ENCODE measurements at places on chromosomes 1 and 21.

DNA sequence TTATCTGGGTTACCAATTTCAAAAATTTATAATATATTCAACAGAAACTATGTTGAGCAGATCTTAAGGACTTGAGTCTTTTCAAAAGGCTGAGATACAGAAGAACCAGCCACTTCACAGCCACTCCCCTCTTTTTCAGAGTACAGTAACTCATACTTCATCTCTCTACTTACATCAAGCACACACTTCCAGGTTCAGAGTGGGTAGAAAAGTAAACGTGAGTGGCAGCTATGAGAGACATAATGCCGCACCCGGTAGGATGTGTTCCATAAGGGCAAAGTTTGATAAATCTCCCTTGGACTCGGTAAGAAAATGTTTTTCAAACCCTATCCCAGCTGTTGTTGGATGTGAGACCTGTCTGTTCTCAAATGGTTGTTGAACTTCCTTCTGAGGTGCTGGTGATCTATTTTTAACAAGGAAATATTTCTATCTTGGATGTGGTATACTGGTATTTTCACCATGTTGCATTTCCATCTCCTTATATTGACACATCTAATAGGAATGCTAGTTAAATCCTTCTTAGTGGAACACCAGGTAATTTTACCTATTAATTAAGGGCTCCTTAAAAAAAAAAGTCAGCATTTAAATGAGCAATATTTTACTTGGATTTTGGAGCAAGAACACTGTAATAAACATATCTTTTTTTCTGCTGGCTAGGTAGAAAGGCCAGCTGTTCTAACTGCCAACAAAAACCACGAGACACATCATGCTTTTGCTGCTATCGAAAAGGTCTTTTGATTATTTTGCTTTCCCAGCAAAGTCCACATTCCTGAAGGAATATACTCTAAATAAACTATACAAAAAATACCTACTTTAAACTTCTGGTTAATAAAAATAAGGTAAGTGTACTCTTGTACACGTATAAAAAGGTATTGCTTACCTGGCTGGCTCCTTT, 28.2 kb downstream of the CNN3 start:
- no peak for DNase-seq

DNA sequence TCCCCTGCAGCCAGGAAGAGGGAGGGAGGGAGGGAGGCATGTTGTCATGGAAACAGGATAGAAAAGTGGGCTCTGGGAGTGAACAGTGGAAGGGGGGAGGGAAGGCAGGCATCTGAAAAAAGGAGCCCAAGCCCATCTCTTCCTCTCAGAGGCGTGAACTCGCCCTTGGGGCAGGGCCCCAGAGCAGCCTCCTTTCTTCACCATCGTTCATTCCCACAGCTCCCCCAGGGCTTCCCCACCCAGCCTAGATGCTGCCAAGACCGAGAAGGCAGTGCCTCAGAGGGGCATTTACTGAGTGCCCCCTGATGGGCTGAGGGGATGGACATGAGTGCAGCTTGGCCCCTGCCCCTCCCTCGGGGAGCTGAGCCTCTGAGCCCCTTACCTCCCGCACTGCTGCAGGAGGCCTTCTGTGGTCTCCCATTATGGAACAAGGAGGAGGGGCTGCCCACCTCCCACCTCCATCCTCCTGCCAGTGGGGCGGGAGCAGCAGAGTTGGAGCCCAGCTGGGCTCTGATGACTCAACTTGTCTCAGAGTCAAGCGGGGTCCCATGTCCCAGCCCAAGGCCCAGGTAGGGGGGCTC, 39.1 kb upstream of the KIF21B start:
- DNase-seq: no peak

DNA sequence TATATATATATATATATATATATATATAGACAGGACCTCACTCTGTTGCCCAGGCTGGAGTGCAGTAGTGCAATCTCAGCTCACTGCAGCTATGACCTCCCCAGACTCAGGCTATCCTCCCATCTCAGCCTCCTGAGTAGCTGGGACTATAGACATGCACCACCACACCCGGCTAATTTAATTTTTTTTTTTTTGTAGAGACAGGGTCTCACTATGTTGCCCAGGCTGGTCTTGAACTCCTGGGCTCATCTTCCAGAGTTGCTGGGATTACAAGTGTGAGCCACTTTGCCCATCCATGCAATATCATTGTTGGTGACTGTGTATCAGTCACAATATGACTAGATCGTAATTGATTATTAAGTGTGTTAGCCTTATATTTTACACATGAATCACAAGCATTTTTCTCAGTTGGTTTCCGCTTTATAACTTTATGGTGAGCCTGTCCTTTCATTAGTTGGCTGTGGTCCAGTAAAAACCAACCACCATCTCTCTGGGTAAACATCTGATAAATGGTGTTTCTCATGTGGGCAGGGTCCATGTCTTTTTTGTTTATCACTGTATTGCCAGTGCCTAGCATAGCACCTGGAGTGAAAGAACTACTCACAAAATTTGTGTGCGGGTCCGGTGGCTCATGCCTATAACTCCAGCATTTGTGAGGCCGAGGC, 63.6 kb downstream of the MYOM3 start:
- no peak for DNase-seq

DNA sequence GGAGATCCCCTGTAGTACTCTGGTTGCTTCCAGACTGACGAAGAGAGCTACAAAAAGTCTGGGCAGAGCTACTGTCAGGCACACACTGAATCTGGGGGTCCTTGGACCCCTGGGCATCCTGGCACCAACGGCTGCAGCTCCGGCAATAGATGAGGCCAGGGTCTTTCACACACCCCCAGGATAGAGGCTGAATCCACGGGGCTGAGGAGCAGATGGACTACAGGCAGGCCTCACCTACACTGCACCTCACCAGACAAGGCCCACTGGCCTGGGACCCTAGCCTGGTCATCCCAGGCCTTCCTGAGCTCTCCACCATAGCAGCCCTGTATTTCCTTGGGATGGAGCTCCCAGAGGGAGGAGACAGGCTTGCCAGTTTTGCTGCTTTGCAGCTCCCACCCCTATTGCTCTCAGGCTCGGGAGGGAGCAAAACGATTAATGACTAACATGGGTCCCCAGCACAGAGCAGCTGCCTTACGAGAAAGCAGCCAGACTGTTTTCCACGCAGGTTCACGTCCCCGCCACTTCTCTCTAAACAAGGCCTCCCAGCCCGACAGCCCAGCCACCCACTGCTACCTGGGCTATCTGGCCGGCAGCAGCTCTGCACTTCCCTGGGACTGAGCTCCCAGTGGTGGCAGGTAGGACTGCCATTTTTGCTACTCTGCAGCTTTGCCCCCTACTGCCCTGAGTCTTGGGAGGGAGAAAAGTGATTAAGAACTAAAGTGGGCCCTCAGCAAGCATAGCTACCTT, 1022.5 kb upstream of the ADGRL2 start:
- DNase-seq: no peak

DNA sequence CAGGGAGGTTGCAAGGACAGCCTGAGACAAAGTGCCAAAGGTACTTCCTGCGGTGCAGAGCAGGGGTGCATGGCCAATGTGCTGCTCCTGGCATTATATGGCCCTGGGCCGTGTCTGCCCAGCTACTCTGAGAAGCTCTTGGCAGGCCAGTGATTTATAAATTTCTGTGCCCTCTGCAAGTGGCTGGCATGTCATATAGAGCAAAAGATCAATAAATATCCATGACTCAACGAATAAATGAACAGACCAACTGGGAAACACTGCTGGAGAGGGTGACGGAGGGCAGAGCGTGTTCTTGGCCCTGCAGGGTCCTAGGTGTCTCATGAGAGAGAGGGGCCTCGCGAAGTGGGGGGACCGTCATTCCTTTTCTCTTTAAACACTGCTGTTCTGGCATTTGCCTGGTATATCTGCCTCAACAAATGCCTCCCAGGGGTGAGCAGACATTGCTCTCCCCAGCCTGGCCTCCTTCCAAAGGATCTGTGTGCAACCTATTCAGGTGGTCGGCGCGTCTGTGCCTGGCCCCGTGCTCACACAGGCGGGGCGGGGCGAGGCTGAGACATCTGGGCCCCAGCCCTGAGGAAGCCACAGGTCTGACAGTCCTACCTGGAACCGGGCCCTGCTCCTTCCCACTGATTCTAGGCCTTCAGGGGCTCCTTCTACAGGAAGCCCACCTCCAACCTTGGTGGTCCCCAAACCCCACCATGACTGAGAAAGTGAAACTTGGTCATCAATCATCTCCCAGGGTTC, 82.3 kb downstream of the MRPL37 start:
- DNase-seq: no peak

GRCh38 chr1:155083865-155084721, 5.5 kb downstream of the EFNA3 start:
- no peak for DNase-seq

GRCh38 chr1:36178471-36179219, 22.7 kb downstream of the MAP7D1 start:
- DNase-seq: no peak

DNA sequence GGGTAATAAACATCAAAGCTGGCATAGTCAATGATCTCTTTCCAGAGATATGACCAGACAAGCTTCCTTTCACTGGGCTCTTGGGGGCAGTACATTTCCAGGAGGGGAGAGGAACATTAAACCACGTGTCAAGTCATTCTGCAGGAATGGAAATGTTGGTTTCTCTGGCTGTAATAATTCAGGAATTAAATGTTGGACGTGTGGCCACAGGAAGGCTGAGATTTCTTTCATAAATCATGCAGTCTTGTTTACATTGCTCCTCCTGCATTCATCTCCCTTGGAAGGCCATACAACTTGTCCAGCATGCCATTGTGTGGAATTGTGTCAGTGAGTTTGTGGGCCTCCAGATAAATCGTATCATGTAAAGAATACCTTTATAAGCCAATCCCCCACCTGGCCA, 259.2 kb downstream of the ADGRL2 start:
- no peak for DNase-seq

GRCh38 chr1:5982276-5982675, 9.9 kb downstream of the NPHP4 start:
- no peak for DNase-seq

GRCh38 chr1:47128221-47128620, 9.0 kb upstream of the CYP4A22 start:
- DNase-seq: no peak

GRCh38 chr1:45685308-45686014, 872 bp downstream of the GPBP1L1 start:
- no peak for DNase-seq

DNA sequence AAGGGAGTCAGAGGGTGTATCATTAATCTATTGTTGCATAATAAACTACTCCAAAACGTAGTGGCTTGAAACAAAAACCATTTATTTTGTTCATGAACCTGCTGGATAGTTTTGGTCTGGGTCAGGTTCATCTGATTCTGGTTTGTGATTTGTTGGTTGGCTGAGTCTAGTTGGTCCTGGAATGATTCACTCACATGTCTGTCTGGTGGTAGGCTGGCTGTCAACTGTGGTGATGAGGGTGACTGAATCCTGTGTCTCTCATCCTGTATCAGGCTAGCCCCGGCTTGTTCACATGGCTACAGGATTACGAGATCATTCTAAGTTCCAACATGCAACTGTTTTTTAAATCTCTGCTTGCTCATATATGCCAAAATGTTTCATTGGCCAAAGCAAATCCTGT, 22.5 kb upstream of the SIKE1 start:
- DNase-seq: no peak
